Ascending aorta (tissue), 2 donors: ENCODE measurements at places on chromosomes 4 and X. TPM values are rescaled to one million over a fixed set of nuclear protein-coding genes. Genes with fewer than 3 reads are reported as not detected.
A peak's percentile ranks its signal among the peaks of the same experiment; 100 is the strongest.

- DNase-seq, result no peak
- no peaks in the 10 kb centered on the region for H3K4me1 ChIP-seq
- H3K27me3 ChIP-seq, result no peaks in the 10 kb centered on the region
- no peak overlapping the region for H3K27ac ChIP-seq
- no peak overlapping the region for H3K4me3 ChIP-seq
- H3K36me3 ChIP-seq, result no peaks in the 10 kb centered on the region
These were observed 33.9 kb downstream of the DIPK2B start for GRCh38 chrX:45166781-45167180.

DNA sequence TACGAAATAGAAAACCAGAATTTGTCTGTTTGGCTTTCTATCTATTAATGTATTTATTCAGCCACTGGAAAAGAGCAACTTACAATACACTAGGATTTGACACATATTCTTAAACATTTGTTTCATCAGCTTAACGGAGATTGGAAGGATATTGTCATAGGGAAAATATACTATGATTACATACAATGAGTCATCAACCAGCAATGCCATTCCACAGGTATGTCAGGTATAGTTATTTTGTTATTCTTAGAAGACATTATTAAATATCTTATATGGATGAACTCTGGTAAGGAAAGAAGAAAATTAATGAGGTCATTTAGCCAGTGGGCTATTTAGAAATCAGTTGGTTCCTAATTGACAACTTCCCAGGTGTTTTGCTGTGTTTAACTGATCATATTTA lies 926.6 kb downstream of the STIM2 start:
- H3K36me3 ChIP-seq, result no peaks in the 10 kb centered on the region
- H3K4me1 ChIP-seq, result no peaks in the 10 kb centered on the region
- no peak overlapping the region for H3K27ac ChIP-seq
- H3K27me3 ChIP-seq, result no peaks in the 10 kb centered on the region
- no peak overlapping the region for H3K4me3 ChIP-seq
- no peak for DNase-seq

DNA sequence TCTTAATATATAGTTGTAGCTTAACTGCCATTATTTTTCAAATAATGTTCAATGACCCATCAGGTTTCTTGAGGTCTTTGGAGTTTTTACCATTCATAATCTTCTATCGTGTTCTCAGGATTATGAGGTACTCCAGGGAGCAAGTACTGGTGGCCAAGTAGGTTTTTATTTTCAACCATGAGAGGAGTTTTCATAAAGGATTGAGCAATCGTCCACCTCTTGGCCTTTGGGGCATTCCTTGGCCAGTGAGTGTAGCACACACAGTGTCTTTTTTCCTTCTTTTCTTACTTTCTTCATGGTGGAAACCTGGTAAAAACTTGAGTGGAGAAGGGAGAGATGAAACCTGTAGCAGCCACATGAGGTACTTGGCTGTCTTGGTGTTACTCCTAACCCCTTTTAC lies 567.0 kb upstream of the NR3C2 start:
- no peak overlapping the region for H3K4me3 ChIP-seq
- H3K36me3 ChIP-seq, result no peaks in the 10 kb centered on the region
- DNase-seq, result no peak
- H3K4me1 ChIP-seq, result no peaks in the 10 kb centered on the region

DNA sequence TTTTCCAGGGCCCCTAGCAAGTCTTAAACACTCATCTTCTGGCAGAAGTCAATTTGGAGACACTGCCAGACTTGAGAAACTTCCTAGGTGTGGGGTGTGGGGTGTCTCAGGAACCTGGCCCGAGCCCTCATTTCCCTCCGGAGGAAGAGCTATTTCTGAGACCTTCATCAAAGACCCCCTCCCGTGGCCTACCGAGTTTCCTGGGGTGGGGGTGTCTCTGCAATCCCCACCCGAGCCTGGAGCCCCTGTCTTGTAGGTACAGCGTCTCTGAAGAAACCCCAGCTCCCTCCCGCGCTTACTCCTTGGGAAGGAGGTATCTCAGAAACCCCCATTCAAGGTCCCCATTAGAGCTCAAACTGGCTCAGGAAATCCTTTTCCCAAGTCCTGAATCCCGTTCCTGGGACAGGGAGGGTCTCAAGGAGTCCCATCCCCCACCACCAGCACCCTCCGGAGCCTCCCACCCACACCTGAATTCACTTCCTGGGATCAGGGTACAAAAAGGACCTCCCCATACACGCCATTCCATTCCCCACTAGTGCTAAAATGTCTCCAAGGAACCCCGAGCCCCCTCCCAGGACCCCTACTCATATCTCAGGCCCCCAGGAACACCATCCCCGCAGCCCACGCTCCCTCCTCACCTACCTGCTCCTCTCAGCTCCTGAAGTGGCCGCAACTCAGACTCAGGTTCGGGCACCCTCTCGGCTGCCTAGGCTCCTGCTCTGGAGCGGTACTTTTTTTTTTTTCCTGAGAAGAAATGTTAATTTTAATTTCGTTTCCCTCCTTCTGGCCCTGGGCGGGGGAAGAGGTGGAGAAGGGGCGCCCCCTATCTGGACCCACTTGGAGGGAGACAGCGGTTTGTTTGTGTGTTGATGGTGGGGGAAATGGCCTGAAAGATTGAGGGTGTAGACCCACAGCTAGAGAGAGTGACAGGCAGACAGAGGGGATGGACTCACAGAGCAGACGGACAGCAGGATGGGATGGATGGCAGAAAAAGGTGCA lies 1.1 kb downstream of the SLC38A5 start:
- no peaks in the 10 kb centered on the region for H3K27me3 ChIP-seq
- no peaks in the 10 kb centered on the region for H3K4me1 ChIP-seq
- H3K36me3 ChIP-seq, result no peaks in the 10 kb centered on the region
- no peak for DNase-seq
- H3K27ac ChIP-seq, result no peak overlapping the region

GRCh38 chr4:52873861-52874343 lies 11.8 kb downstream of the RASL11B start:
- DNase-seq, result no peak
- no peak overlapping the region for H3K27ac ChIP-seq
- no peak overlapping the region for H3K4me3 ChIP-seq
- peaks cover 10% of the 10 kb centered on the region for H3K4me1 ChIP-seq
- no peaks in the 10 kb centered on the region for H3K27me3 ChIP-seq
- H3K36me3 ChIP-seq, result no peaks in the 10 kb centered on the region

DNA sequence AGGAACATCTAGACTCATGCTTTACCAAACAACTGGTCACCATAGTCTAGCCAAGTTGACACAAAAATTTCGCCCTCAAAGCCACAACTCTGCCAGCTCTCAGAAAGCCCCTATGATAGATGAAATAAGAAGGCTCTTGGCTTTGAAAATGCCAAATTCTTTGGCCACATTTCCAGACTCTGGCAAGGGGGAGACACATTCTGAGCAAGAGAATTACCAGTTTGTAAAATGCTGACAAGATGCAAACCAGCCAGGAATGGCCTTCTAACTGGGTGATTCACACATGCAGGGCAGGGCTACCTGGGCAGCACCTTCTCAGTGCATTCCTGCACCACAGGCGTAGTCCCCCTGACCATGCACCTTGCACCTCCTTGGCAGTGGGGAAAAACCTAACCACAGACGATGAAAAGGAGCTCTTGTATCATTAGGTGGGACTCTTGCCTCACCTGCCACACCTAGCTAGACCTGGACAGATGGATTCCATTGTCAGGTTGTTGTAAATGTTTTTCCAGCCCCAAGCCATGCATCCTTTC lies 77.4 kb upstream of the CPEB2 start:
- no peak overlapping the region for H3K27ac ChIP-seq
- H3K27me3 ChIP-seq, result no peaks in the 10 kb centered on the region
- H3K36me3 ChIP-seq, result no peaks in the 10 kb centered on the region

GRCh38 chrX:48493890-48494364 lies 14.9 kb upstream of the PORCN start:
- DNase-seq, result no peak
- H3K4me1 ChIP-seq, result no peaks in the 10 kb centered on the region
- H3K27ac ChIP-seq, result no peak overlapping the region
- no peaks in the 10 kb centered on the region for H3K36me3 ChIP-seq

- H3K27me3 ChIP-seq, result no peaks in the 10 kb centered on the region
- no peaks in the 10 kb centered on the region for H3K36me3 ChIP-seq
- H3K27ac ChIP-seq, result no peak overlapping the region
- H3K4me1 ChIP-seq, result no peaks in the 10 kb centered on the region
- no peak for DNase-seq
These were observed 54.2 kb downstream of the ENOX2 start for GRCh38 chrX:130848763-130849162.

- no peaks in the 10 kb centered on the region for H3K27me3 ChIP-seq
- no peaks in the 10 kb centered on the region for H3K36me3 ChIP-seq
- H3K4me1 ChIP-seq, result no peaks in the 10 kb centered on the region
- no peak overlapping the region for H3K27ac ChIP-seq
These were observed 6.6 kb downstream of the TMEM156 start for GRCh38 chr4:39025552-39026085.

DNA sequence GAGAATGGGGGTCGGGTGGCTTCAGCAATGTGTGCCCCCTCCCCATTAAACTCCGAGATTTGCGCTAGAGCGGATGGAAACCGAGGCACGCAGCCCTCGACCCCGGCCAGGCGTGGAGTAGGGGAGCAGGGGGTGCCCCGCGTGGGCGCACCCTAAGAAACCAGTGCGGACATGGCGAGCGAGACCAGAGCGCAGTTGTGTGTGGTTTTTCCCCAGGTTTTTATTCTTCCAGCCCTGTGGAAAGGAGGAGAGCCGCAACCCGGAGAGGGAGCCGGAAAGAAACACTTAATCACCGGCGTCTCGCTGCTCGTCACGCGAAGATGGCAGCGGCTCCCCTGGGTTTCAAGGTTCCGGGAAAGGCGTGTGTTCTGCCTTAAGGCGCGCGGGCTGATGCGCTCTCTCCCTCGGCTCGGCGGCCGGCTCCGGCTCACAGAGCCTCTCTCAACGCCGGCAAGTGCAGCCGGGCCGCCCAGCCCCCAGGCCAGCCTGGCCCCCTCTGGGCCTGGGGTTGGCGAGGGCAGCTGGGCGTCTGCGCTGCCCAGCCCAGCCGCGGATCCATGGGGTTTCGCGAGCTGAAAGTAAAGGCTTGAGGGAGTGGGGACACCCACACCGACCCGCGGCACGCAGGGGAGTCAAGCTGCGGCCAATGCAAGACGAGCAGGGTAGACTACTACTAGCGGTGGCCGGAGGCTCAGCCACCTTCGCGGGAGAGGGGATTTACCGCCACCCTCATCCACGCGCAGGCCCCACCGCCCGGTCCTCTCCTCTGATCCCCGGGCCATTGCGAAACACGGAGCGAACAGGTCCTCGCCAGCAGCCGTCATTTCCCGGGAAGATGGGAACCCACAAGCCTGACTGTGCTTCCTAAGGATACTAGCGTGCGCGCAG lies 74.0 kb upstream of the BCOR start:
- H3K4me3 ChIP-seq, result peak overlapping the region; percentile 69
- H3K27me3 ChIP-seq, result no peaks in the 10 kb centered on the region
- H3K4me1 ChIP-seq, result peaks cover 3% of the 10 kb centered on the region
- DNase-seq, result peak; percentile 79
- H3K36me3 ChIP-seq, result no peaks in the 10 kb centered on the region

DNA sequence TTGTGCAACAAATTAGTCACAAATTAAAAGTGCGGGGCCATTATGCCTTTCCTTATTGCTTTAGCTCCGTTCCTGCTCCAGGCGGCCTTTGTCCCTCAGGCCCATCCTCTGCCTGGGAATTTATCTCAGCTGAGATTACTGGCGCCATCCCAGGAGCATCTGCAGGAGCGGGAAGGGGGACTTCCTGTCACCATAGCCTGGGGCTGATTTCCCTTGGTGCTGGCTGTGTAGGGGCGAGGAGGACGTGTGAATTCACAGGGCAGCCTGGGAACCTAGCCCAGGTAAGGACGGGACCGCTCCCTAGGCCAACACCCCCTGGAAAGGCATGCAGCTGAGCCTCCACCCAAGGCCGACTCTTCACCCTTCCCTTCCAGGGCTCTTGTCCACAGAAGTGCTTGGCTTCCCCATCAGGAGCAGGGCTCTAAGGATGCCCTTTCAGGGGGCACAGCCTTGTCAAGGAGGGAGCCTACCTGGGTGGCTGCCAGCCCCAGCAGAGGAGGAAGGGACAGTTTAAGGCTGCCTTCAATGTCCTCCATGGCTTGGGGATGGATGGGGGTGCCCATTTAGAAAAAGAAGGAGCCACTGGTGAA lies 72.6 kb upstream of the NKX1-1 start:
- H3K27ac ChIP-seq, result no peak overlapping the region
- H3K4me1 ChIP-seq, result no peaks in the 10 kb centered on the region
- no peaks in the 10 kb centered on the region for H3K36me3 ChIP-seq
- H3K4me3 ChIP-seq, result no peak overlapping the region

Gene SLBP
- 218 TPM for total RNA-seq

Gene CYP2U1
- total RNA-seq, result 23.8 TPM

Gene TMEM31
- not detected for total RNA-seq

Gene HAUS3
- total RNA-seq, result 9.0 TPM

Gene UBL4A
- 127 TPM for total RNA-seq

Gene RTL5
- 17.1 TPM for total RNA-seq

Gene FAM9C
- total RNA-seq, result not detected

Gene FDCSP
- not detected for total RNA-seq

Gene KCNIP4
- total RNA-seq, result not detected

Gene SPIN2B
- 6.9 TPM for total RNA-seq
